ENCODE measurements at places on chromosomes 3 and 15.

- DNase-seq: no peak
Observed at GRCh38 chr3:64599651-64600050, 88.1 kb downstream of the ADAMTS9 start.

GRCh38 chr3:16369276-16369675 lies 104.3 kb downstream of the OXNAD1 start:
- no peak for DNase-seq

GRCh38 chr3:108088697-108089096 lies 2.1 kb downstream of the CD47 start:
- DNase-seq: peak; percentile 19

DNA sequence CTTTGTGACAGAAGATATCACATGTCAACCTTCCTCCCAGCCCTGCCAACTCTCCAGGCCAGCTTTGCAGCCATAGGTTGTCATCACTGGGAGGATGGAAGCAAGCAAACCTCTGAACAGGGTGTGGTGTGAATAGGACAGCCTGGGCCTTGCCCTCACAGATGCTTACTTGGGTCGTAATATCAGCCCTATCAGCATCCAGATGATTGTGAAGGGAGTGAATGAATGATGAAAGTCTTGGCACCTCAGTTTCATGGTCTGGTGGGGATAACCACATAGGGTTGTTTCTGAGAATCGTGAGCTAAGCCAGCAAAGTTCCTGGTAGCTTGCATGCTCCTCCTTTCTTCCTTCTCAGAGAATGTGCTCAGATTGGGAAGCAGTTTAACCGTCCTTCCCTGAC lies 55.1 kb upstream of the POLR2M start:
- DNase-seq: no peak

- no peak for DNase-seq
Observed at GRCh38 chr3:190303884-190304283, 18.4 kb downstream of the CLDN1 start.

GRCh38 chr3:16370503-16370871 lies 105.5 kb downstream of the OXNAD1 start:
- no peak for DNase-seq

- no peak for DNase-seq
Observed at GRCh38 chr3:61356685-61357084, 105.4 kb upstream of the FHIT start.

- no peak for DNase-seq
Observed at GRCh38 chr3:81375921-81376320, 385.5 kb downstream of the GBE1 start.

DNA sequence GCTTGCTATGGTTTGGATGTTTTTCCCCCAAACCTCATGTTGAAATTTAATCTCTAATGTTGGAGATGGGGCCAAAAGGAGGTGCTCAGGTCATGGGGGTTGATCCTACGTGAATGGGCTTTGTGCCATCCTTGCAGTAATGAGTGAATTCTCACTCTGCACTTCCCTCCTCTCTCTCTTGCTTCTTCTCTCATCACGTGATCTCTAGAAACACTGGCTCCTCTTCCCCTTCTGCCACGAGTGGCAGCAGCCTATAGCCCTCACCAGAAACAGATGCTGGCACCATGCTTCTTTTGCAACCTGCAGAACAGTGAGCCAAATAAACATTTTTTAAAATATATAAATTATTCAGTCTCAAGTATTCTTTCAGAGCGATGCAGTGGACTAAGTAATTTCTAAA lies 13.3 kb upstream of the PLSCR1 start:
- DNase-seq: no peak

DNA sequence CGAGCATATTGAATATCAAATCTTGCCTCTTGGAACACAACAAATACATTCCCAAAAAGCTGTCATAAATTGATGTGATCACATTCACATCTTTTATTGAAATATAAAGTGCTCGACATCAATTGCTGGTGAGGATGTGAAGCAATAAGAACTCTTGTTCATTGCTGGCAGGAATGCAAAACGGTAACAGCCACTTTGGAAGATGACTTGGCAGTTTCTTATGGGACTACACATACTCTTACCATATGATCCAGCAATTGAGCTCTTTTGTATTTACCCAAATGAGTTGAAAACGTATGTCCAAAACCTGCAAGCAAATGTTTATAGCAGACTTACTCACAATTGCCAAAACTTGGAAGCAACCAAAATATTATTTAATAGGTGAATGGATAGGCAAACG lies 234.9 kb downstream of the CACNA2D3 start:
- no peak for DNase-seq

- DNase-seq: no peak
Observed at GRCh38 chr3:74288761-74289160, 325.7 kb downstream of the CNTN3 start.

DNA sequence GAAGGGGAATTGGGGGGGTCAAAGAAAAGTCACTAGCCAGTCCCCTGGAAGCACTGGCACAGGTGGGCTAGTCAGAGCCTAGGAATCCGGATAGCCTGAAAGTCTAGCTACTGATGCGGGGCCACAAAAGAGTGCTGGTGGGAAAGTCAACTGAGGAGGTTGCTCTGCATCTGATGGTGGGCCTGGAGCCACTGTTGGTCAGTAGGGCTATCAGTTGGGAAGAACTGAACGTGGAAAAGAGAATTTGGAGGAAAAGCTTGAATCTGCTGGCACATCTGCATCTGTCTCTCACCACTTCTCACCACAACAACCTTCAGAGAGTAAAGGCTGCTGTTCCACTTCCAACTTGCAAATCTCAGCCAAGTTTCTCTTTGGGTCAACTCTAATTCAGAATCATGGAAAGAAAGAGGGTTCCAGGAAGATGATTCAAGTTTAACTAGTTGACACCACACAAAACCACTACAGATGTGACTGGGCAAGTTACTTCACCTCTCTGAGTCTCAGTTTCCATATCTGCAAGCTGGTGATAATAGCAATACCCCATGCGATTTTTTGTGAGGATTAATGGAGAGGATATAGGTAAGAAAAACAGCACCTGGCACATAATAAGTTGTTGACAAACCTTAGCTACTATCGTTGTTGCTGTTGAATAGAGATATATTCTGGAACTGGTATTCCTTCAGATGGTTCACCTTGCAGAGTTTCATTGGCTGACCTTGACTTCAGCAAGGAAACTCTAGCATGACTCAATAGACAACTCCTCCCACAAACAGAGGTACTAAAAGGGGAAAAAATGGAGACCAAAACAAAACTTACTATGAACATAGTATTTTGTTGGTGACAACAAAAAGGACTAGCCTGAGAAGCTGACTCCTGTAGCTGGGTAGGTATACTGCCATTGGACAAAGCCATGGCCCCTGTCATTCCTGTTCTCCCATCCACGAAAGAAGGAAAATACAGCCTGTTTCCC lies 280.2 kb upstream of the STT3B start:
- no peak for DNase-seq

DNA sequence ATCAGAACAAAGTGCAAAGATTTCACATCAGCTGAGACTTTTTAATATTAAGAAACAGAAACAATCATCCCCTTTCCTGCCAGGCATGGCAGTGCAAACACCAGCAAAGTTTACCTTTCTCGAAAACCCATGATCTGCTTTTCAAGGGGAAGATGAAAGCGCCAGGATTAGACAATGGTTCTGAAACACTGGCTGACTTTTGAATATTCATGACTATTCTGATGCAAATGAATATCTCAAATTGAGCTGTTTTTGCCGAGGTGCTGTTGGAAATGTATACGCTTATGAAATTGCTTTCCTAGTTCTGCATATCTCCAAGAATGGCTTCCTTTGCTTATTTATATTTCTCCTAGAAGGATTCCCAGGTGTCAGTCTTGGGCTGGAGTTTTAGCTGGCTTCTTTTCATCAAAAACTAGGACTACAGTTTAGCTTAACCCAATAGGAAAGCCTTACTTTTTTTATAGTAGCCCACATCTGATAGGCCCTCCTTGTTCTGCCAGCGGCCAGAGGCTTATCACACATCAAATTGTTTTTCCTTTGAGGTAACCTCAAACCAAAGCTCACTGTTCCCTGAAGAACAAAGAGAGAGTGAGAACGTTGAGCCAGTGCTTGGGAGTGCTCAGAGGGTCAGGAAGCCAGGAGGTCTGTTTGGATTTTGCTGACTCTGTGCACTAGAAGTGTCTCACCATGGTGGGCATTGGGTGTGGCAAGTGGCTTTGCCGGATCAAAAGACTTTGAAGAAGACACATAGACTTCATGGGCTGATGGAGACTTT lies 74.0 kb upstream of the PLCL2 start:
- DNase-seq: no peak

DNA sequence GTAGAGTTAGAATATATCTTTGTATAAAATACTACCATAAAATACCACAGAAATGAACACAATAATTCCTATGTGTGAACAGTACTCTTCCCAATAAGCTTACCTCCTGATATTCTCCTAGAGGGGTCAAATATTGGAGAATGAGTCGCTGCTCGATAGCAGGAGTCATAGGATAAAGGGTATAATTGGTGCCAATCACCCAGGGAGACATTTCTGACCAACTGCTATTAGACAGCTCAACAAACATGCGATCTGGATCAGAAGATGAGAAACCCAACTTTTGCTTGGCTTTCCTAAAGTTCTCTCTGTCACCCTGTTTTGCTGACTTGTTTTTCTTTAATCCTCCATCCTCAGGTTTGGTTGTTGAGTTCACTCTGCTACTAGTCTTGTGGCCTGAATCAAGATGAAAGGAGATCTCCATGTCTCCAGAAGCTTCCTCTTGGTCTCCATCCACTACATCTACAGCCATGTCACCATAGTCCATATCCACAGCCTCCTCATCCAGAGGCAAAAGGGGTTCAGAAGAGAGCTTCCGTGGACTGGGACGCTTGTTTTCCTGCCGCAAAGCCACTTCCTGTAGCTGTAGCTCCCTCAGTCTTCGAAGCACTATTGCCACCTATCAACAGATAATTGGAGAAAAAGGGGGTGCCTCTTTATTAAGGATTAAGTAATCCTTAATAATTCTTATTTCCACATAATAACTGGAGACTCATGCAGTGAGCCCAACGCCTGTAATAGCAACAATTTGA lies 50.4 kb downstream of the RBM15B start:
- no peak for DNase-seq

GRCh38 chr3:45990181-45990580 lies 5.4 kb downstream of the FYCO1 start:
- DNase-seq: no peak

- DNase-seq: no peak
Observed at GRCh38 chr3:67788396-67788795, 134.0 kb upstream of the SUCLG2 start.

DNA sequence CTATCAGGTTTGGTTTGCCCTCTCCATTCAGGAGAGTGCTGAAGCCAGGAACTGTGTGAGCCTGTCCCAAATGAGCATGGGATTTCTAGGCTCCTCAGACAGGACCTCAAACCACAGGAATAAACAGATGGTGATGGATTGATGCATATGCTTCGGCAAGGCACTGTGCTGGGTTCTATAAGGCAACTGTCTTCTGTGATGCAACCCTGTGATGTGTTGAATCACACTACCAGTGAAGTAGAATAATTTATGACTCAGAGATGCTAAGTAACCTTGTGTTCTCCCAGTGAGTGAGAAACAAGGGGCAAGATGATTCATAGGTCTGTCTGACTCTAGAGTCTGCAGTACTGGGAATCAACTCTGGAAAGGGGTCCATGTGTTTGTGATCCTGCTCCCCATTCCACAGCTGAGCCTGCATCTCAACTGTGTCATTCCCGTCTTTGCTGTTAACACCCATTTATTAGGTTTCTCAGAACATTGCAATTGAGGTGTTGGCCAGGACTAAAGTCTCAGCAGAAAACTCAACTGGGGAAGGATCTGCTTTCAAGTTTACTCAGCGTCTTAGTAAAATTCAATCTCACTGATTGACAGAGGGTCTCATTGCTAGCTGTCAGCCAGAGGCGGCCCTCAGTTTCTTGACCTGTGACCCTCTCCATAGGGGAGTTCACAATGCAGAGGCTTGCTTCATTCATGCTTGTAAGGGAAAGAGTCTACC lies 510.1 kb upstream of the CFAP20DC start:
- no peak for DNase-seq

DNA sequence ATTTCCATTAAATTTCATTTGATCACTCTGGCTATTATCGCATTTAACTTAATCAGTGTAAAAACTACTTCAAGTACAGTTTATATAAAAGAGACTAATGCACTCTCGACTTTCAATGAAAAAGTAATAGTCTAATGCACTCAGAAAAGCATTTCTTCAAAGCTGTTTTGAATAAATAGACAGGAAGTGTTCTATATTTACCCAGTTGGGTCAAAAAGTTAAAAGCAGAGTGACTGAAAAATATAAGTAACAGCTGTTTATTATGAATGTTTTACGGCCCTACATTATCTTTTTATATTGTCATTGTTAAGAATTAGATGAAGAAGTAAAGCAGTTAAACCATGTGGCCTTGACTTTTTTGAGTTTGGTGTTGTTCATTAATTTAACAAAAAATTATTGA lies 391.8 kb downstream of the ZPLD1 start:
- no peak for DNase-seq

DNA sequence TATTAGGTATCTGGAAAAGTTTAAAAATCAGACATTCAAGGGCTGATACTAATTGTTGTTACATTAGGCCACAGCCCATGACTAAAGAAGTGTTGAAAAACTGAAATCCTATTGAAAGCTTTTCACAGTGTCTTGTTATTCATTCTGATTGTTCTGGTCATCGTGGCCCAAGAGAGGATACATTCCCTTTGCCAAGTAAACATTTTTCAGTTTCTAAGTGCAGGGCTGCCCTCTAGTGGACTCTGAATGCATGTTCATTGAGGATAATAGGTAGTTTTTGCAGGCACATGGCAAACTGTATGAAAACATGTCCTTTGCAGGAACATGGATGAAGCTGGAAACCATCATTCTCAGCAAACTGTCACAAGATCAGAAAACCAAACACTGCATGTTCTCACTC lies 181.1 kb downstream of the MYRIP start:
- no peak for DNase-seq

DNA sequence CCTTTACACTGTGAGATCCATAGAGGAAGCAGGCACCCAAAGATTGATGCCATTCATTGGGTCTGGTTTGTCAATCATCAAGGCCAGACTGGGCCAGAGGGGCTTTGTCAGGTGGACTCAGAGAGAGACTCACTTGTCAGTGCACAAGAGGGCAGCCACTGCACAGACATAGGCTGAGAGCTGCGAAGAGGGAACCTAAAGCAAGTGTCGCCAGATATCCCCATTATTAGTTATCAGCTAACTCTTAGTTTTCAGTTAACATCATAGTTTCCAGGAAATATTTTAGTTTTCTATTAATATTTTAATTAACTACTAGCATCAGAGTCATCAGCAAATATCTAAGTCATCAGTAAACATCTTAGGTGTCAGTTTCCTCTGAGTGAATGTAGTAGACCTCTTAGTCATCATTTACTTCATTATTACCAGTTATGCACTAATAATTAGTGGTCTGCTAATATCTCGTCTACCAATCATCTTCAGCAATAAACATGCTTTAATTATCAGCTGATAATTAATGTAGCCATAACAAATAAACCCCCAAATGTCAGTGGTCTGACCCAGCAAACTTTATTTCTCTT lies 41.7 kb upstream of the LIMD1 start:
- DNase-seq: no peak

All from activated CD4-positive, alpha-beta T cell treated with anti-CD3 and anti-CD28 coated beads, Interleukin-2, amount 50 U/mL, for 4 hours (primary cell).